Left ventricle myocardium inferior (tissue), 1 donor: ENCODE measurements at places on chromosomes 2 and 18.
A peak's percentile ranks its signal among the peaks of the same experiment; 100 is the strongest.

DNA sequence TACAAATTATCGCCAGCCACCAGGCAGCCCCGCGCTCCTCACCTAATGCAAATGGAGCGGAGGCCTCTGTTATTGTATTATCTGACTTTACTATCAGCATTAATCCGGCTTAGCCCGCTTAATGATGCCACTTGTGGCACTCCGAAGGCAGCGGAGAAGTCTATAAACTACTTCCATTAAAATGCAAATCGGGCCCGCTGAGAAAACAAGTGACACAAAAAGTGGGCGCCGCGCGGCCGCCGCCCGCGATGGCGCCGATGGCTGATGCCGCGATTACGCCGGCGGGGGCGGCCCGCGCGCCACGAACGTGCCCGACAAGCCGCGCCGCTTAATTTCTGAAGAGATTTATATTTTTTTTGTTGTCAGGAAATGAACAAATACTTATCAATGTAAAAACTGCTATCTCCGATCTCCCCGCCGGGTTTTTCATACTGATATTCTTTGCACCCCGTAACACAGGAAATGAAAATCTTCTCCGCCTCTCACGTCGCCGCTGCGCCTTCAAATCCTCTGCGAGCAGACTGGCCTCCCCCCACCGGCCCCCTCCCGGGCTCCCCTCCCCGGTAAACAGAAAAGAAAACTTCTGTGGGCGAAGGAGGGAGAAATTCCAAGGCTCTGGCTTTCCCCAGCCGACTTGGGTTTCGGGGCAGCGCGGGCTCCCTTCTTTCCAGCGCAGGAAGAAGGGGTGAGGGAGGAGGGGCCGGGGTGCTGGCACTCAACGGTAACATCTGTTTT is 221.8 kb downstream of the INSIG2 start:
- DNase-seq, result no peak

GRCh38 chr2:30425326-30425725 is 21.7 kb upstream of the LCLAT1 start:
- no peak for DNase-seq

DNA sequence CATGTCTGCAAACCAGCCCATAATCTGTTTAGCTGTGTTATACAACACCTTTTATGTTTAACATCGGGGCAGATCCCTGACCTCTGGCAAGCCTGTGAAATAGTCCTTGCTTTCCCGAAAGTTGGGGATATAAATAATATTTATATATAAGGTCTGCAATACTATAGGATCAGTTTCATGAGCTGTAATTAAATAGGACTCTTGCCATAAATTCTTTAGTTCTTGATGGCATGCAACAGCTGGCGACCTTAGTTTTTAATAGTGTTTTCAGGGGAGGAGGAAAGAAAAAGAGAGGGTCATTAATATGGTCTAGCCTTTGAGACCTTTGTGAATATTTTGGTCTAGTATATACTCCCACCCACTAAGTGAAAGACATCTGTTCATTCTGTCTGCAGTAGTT is 166.5 kb downstream of the MTX2 start:
- no peak for DNase-seq

DNA sequence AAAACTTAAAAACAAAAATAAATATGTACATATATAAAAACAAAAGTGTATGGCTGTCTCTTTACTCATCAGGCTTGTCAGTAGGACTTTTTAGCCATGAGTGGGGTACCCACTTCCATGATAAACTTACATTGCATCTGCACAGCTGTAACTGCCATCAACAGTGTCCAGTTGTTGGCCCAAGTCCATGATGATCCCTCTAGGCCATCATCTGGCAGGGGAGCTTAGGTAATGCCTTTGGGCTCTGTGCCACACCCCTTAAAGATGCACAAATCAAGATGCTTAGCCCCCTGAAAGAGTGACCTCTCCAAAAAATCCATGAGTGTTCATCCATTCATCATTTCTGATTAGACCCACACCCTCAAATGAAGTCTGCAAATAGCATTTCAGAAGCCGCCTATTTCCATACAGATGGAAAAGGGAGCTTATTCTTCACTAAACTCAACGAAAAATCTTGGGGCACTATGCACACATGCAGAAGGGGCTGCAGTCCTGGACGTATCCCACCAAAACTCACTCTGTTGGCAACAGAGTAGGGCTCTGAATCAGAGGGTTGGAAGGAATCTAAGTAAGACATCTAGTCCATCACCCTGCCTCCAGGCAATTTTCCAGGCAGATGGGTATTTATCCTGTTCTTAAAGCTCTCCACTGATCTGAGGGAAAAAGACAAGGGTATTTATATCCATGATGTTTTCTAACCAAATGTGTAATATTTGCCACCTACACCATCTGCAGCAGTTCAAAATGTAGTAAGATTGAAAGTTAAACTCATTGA is 691.0 kb downstream of the ZEB2 start:
- no peak for DNase-seq

GRCh38 chr2:122261911-122262310 is 506.5 kb downstream of the TSN start:
- DNase-seq, result no peak

GRCh38 chr2:19021721-19022120 is 336.7 kb downstream of the OSR1 start:
- DNase-seq, result no peak

GRCh38 chr2:45232818-45233217 is 223.6 kb upstream of the SIX2 start:
- DNase-seq, result no peak

GRCh38 chr2:100281521-100282438 is 40.5 kb downstream of the LONRF2 start:
- no peak for DNase-seq

GRCh38 chr2:46230677-46231425 is 66.4 kb upstream of the EPAS1 start:
- peak; percentile 27 for DNase-seq

DNA sequence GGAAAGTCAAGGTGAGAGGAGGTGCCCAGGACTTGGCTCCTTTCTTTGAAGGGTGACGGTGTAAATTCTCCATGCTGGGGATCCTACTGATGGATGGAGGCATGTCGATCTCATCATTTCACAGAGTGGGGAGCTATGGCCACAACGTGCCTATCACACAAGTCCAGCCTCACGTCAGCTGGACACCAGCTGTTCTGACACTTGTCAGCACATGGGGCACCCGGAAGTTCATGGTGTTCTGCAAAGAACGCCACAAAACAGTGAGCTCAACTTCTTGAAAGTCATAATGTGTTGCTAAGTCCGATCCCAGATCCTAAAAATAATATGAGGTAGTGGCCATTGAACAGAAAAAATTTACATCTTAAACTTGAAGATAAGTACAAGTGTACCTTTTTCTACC is 12.3 kb downstream of the PAX8 start:
- no peak for DNase-seq

DNA sequence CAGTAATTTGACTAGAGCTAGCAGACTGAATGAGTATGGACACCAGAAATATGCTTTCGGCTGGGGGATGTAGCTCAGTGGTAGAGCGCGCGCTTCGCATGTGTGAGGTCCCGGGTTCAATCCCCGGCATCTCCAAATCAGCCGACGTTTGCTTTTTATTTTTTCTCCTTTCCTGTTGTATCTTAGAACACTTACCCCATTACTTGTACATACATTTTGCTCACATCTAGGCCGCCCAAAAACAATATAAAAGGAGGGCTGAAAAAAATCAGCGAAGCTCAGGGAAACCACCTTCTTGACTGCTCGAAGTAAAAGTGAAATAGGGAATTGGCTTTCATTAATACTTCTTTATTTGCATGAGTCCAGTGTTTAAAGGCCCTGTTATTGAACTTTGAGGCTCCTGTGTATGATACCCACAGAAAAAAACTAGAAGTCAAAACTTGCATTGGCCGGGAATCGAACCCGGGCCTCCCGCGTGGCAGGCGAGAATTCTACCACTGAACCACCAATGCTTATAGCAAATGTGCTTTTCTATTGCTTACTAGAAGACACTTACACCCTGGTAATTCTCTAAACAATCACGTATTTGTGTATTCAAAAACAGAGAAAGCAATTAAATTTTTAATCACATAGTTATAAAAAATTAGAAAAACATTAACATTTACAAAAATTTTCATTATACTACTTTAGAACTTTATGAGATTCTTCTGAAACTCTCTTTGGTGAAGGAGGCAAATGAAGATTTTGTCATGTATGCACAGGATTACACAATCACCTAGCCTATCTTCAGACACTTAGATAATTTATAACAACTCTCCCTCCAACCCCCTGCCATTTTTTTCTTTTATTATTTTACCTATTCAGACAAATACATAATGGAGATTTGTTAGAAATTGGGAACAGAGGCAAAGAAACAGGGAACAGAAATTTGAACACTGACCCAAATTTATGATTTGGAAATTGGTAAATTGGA is 35.2 kb upstream of the GPD2 start:
- peak; percentile 50 for DNase-seq

- no peak for DNase-seq
These were observed 441.3 kb upstream of the SLC14A2 start for GRCh38 chr18:45173799-45174519.

- no peak for DNase-seq
These were observed 12.6 kb downstream of the GPD2 start for GRCh38 chr2:156448766-156449165.

- DNase-seq, result no peak
These were observed 6.5 kb upstream of the LOXHD1 start for GRCh38 chr18:46663539-46663938.

DNA sequence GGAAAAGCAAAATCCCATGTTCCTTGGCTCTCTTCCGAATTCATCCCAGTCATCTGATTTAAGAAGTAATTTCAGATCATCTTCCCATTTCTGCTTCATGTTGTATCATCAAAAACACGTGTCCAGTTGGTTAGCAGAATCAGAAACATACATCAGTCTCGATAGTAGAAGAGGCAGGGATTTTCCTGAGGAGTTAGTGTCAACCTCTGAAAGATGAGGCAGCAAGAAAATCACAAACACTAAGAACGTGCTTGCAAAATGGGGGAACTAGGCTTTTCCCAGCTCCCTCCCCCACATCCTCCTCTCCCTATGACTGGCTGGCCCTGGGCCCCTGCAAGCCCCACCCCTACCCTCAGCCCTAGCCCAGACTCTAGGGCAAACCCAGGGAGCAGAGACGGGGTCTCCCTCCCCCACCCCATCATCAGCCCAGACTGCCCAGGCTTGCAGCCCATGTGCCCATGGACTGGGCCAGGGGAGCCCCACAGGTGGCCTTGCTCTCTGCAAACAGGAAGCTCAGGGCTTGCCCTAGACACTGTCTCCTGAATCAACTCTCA is 161.0 kb upstream of the ID2 start:
- no peak for DNase-seq

- DNase-seq, result no peak
These were observed 264.3 kb downstream of the TXNL1 start for GRCh38 chr18:56374007-56374655.

DNA sequence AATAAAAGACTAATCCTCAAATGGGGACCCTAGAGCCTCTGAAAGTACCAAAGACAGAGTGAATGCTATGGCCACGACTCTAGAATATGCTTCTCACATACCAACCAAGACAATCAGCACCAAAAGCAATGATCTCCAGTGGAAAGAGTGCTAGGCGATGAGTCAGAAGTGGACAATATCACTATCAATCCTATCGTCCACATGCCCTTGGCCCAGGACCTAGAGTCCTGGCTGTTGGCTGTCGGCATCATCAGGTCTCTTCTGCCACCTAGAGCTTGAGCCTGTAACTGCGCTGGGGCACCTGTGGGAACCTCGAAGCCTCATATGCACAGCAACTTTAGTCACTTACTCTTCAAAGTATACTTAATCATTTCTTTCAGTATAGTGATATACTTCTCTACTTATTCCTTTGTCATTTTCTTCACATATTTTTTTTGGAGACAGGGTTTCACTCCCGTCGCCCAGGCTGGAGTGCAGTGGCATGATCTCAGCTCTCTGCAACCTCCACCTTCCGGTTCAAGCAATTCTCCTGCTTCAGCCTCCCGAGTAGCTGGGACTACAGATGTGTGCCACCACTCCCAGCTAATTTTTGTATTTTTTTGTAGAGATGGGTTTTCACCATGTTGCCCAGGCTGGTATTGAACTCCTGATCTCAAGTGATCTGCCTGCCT is 29.7 kb downstream of the NOL10 start:
- peak; percentile 47 for DNase-seq

GRCh38 chr2:34660741-34661140 is 1061.6 kb upstream of the FAM98A start:
- no peak for DNase-seq

- DNase-seq, result no peak
These were observed 228.3 kb downstream of the SEPTIN10 start for GRCh38 chr2:109385506-109385905.

DNA sequence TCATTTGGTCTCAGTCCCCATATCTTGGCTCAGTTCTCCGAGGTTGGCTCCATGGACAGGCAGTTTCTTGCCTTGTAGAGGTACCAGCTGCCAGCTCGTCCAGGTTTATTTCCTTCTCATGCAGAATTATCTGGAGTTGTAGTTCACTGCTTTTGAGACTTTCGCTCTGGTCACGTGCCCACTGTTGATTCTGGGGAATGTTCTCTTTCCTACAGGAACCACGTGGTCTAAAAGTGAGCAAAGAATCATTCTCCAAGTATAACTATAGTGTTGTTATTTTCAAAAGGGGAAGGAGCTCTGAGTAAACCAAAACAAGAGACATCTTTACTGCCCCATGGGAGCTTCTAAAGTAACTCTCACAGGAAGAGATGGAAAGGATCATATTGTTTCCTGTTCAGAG is 41.2 kb upstream of the RAB27B start:
- no peak for DNase-seq

DNA sequence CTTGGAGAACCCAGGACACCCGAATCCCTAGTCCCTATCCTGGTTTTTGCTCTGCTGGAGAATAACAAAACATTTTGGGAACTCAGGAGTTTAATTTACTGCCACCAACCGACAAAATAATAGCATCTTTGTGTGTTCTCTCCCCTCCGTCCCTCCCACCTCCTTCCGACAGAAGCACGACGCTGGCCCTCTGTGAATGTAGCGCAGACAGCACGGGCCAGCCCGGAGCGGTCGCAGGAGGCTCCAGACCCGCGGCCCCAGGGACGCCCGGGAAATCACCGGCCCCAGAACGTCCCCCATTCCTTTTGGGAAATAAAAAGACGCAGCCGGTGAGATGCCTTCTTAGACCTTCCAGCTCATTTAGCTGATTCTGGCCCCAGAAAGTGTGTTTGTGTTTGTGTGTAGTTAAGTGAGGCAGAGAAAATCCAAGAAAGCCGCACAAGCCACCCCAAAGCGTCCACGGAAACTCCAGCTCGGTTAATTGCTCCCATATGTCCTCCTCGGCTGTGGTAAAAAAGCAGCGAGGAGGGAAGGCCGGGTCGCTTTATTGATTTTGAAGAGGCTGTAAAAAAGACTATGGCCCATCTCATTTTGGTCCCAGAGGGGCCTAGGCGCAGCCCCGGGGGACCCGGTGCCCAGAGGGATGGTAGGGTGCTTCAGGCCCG is 577 bp upstream of the TANC1 start:
- peak; percentile 52 for DNase-seq

GRCh38 chr2:179240481-179241451 is 23.9 kb downstream of the SESTD1 start:
- DNase-seq, result no peak

DNA sequence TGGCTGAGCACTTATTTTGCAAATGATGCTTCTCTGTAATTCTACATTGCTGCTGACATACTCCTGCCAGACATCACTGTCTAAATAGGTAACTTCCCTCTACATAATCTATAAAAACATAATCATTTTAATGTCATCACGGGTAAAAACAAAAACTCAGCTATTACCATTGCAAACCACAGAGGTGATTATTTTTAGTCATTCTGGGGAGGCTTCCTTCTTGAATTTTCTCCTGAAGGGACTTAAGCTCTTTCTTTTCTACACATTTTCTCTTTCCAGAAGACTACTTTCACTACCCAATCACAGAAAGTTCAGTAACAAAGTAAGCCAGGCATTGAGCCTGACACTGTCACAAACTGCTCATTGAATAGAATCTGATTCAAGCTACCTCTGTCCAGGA is 40.4 kb upstream of the NFU1 start:
- DNase-seq, result no peak

GRCh38 chr2:142881619-142882018 is 4.2 kb downstream of the KYNU start:
- no peak for DNase-seq
